ENCODE measurements at places on chromosomes 4 and X.

DNA sequence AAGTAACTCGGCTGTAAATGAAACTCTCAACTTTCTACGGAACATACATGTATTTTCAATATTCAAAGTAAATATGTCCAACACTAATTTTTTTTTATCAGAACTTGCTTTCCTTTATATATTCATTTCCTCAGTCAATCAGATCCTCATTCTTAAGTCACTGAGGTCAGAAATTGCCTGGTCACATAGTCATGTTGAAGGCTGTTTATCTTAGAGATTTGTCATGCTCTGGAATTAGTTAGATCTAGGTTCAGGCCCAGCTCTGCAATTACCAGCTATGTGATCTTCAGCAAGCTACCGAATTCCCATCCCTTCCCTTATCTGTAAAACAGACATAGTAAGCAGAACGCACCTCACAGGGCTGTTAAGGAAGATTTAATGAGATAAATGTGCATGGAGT, 228.8 kb downstream of the SPCS3 start:
- no peak for DNase-seq

DNA sequence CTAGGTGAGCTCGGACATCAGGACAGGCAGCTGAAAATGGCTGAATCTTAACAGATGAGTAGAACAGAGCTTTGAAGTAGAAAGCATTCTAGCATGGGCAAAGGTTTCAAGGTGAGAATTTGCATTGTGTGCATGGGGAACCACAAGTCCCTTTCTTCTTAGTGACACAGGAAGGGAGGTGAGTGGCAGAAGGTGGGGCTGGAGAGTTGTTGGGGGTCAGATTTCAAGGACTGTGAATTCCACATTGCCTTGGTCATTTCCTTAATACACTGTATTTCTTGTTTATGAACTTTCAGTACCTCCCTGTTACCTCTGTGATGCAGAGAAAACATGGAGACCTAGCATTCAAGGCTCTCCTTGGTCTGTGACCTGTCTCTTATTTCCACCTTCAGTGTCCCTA, 4.1 kb downstream of the APEX2 start:
- no peak for DNase-seq

GRCh38 chr4:109389369-109390114, 44.1 kb upstream of the SEC24B start:
- DNase-seq, result no peak

DNA sequence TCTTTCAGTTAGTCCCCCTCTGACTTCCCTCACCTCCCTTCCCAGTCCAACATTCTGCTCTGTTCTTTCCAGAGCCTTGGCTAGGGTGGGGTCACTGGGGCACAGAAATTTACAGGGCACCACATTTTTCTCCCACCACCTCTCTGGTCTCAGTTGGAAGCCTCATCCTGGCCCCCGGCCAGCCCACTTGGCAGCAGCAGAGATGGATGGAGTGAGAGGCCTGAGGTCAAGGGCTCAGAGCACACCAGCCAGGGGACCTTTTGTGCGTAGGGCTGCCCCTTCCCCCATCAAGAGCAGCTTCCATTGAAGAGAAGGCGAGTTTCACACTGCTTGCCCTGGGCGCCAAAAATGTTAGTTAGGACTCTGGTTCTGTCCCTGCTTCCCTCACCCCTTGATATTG, 230.9 kb downstream of the SOX3 start:
- no peak for DNase-seq

DNA sequence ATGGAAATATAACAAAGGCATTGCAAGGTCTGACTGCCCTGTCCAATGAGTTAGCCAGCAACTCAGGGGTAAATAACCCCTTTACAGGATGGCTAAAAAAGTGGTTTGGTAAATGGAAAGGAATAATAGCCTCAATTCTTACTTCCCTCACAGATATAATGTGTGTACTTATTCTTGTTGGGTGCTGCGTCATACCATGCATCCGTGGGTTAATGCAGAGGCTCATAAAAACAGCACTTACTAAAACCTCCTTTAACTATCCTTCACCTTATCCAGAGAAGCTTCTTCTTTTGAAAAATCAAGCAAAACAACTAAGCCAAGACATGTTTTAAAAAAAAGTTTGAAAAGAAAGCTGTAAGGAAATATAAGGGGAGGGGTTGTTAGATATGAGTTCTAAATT, 301.0 kb downstream of the PAPSS1 start:
- no peak for DNase-seq

DNA sequence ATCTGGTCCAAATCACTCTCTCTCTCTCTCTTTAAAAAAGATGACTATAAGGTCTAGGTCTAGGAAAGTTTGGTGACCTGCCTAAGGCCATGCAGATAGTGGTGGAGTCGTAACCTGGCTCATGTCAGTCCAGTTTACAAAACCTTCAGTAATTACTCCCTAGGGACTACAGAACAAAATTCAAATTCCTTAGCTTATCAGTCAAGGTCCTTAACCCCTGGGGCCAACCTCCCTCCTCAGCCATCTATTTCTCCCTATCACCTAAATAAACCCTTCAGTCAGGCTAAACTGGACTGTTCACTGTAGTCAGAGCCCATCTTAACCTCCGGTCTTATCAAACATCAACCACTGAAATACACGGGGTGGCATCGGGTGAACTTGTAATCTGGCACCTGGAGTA, 68.9 kb downstream of the MAP3K15 start:
- DNase-seq, result no peak

DNA sequence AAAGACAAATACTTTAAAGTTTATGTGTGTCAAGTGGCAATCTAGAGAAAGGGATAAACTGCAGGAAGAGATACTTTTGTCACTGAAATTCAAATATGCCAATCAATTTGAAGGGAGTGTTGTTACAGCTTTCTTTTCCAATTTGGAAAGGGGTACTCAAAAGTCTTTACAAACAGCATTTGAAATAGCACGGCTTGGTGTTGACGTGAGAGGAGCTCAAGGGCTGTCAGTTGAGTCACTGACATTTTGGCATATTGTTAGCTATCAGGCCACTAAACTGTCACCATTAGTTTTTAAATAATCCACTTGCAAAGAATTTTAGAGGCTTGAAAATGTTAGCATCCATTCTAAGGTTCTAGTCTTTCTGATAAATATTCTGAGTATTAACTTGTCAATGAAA, 698.4 kb downstream of the IL1RAPL1 start:
- DNase-seq, result no peak

DNA sequence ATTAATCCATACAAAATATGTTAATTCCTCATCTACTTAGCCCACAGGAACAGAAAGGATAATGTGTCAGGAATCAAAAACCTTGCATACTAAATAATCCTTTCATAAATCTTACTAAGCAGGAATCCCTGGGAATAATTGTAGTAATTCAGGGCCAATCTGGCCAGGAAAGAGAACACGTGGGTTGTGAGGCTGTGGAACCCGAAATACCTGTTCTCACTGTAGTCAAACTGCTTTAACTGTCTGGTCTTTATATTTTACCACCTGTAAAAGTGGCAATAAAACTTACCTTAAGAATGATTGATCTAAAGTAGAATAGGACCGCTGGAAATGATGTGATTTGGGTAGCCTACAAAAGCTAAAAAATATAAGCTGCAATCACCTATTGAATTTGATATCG, 1620.9 kb downstream of the STIM2 start:
- DNase-seq, result no peak

DNA sequence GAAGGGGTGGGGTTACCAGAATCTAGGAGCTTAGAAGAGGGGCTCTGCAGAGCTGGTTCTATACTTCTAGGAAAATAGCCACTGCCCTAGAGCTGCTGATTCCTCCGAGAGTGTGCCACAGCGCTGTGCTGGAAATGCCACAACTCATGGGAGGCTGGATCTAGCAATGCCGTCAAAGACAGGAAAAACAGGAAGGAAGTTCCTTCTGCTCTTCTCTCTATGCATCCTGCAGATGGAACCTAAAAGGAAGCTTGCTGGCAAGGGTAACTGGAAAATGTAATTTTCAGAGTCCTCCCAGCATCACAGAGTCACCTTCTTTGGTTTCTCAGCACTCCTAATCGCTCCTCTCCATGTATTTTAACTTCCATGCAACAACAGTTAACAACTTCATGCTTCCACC, 121.2 kb upstream of the TLL1 start:
- peak; percentile 47 for DNase-seq

GRCh38 chr4:147019091-147019490, 73.4 kb upstream of the TTC29 start:
- DNase-seq, result peak; percentile 14

DNA sequence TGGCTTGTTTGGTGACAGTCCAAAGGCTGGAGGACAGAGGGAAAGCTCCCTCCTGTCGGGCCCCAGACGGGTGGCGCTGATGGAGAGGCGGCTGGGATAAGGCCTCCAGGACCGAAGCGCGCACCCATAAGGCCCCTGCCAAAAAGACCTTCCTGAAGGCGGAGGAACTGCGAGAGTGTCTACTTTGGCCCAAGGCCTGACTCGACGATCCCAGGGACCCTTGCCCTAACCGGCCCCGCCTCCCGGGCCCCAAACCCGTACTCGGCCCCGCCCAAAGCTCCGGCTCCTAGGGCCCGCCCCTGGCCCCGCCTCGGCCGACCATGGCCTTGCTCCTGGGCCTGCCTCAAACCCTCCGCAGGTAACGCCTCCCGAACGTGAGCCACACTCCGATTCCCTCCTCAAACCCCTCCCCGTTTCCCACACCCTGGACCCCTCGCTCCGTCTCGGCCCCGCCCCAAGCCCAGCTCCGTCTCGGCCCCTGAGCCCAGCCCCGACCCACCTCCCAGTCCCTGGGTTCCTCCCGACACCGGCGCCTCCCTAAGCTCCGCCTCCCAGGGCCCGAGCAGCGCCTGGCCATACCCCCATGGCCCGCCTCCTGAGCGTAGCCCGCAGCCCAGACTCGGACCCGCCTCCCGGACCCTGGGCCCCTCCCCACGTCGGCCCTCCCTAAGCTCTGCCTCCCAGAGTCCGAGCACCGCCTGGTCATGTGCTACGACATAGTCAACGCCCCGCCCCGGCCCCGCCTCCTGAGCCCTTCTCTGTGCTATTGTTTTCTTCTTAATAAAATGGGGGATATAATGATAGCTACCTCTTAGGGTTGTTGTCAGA, 90.0 kb upstream of the DRD5 start:
- DNase-seq, result peak; percentile 81

GRCh38 chrX:119187298-119187697, 48.8 kb upstream of the PGRMC1 start:
- no peak for DNase-seq

DNA sequence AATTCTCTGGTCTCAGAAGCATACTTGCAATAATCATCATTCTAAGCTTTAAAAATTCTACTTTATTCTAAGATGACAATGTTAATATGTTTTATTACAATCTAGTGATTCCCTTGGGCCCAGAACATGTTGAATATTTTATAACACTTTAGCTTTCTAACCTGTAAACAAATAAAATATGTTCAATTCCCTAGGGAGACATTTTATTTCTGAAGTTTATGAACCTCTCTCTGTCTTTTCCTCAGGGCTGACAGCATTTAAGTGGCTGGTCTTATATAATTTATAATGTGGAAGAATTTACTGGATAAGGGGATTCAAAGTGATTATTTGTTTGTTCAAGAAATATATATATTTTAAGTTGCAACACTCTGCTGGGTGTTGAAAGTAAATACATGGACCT, 55.3 kb upstream of the NPFFR2 start:
- DNase-seq, result no peak

GRCh38 chr4:68673143-68673542, 2.7 kb upstream of the UGT2B15 start:
- no peak for DNase-seq

GRCh38 chr4:26964512-26964911, 103.9 kb downstream of the STIM2 start:
- DNase-seq, result no peak

GRCh38 chr4:72449705-72450104, 119.3 kb downstream of the ADAMTS3 start:
- no peak for DNase-seq

- DNase-seq, result peak; percentile 19
These were observed 57.2 kb downstream of the SCML2 start for GRCh38 chrX:18297251-18297650.

- DNase-seq, result no peak
These were observed 324.8 kb upstream of the INTU start for GRCh38 chr4:127307996-127308395.

DNA sequence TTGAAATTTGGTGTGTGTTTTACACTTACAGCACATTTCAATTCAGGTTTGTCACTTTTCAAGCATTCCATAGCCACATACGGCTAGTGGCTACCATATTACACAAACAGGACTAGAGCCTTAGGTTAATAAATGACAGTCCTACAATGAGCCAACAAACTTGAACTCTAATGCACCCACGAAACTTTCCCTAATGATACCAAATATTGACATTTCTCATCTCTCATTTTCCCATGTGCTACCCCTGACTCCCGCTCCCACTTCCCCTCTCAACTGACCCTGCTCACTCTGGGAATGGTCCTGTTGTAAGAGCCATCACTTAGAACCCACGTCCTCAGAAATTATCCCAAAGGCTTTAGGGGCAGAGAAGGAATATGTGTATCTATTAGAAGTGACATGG, 4.9 kb upstream of the TLR10 start:
- no peak for DNase-seq

GRCh38 chr4:19721587-19721986, 530.1 kb upstream of the SLIT2 start:
- DNase-seq, result no peak

DNA sequence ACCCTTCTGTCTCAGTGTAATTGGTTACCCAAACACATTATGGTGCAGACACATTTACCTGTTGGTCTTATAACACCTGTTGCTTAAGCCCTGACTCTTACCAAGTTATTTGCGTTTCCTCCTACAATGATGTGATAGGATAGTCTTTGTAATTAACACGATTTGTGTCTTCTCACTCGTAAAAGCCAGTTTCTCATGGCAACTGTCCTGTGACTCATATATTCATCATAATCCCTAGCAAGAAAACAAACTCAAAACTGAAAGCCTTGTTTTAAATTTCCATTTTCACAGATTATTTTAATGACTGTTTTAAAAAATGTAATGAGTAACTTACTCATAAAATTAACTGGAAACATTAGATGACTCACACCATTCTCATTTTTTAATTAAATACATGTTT, 495.2 kb downstream of the NLGN4X start:
- no peak for DNase-seq

DNA sequence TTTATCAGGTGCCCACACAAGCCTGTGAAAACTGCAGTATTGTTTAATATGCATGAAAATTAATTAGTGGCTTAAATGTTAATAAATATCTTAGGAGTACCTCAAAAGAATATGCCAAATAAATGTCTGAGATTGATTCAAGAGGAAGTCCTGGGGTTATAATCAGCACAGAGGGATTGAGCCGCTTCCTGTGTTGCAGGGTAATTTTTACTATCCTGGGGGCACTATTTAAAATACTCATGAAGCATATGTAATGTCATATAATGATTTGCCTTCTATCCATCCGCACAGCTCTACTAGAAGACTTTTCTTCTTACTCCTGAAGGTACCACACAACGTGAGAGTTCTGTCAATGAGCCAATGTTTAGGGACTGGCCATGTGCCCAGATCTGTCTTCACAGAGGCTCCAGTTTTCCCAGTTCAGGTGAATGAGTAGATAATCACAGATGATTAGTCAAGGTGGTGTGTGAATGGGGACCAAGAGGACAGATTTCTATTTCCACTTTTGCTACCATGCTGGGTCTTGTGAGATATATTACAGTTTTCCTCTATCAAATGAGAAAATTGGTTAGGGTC, 233.3 kb downstream of the USP46 start:
- no peak for DNase-seq

- DNase-seq, result no peak
These were observed 93.6 kb upstream of the NPY2R start for GRCh38 chr4:155114790-155115189.

GRCh38 chr4:68272860-68273259, 27.4 kb upstream of the TMPRSS11B start:
- no peak for DNase-seq

GRCh38 chr4:103753868-103754653, 34.3 kb upstream of the TACR3 start:
- no peak for DNase-seq

GRCh38 chr4:40594261-40595178, 35.1 kb downstream of the RBM47 start:
- no peak for DNase-seq
